ENCODE measurements at places on chromosomes 7 and 10.

DNA sequence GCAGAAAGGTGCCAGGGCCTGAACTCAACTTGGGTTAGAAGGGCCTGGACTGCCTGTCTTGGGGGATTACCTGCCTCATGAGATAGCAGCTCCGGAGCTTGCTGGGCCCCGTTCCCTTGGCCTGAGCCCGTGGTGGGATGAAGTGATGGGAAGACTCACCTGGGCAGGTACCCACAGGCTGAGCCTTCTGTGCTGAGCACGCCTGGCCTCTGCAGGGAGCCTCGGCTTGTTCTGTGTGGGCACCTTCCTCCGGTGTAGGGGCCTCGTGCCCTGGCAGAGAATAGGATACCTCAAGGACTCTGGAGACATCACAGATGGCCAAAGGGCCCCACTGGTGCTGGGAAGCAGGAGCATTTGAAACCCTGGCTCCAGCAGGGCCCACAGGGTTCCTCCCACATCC, 4.5 kb downstream of the ZNF467 start:
- DNase-seq: no peak

- DNase-seq: no peak
These were observed 51.9 kb upstream of the PRKAR1B start for GRCh38 chr7:778968-779451.

DNA sequence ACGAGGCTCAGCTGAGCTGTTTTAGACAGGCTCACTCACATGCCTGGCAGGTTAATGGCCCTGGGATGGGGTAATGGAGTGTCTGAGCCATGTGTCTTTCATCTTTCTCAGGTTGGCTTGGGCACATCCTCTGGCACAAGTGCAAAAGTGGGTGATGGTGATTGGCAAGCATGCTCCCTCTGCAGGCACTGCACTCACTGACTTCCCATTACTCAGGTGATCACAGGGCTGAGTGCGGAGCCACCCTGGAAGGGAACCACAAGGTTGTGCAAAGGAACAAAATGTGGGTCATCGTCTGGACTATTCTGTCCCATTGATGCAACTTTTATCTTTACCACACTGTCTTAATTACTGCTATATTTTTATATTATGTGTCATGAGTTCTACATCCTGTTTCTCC, 244.1 kb upstream of the AKR1E2 start:
- no peak for DNase-seq

DNA sequence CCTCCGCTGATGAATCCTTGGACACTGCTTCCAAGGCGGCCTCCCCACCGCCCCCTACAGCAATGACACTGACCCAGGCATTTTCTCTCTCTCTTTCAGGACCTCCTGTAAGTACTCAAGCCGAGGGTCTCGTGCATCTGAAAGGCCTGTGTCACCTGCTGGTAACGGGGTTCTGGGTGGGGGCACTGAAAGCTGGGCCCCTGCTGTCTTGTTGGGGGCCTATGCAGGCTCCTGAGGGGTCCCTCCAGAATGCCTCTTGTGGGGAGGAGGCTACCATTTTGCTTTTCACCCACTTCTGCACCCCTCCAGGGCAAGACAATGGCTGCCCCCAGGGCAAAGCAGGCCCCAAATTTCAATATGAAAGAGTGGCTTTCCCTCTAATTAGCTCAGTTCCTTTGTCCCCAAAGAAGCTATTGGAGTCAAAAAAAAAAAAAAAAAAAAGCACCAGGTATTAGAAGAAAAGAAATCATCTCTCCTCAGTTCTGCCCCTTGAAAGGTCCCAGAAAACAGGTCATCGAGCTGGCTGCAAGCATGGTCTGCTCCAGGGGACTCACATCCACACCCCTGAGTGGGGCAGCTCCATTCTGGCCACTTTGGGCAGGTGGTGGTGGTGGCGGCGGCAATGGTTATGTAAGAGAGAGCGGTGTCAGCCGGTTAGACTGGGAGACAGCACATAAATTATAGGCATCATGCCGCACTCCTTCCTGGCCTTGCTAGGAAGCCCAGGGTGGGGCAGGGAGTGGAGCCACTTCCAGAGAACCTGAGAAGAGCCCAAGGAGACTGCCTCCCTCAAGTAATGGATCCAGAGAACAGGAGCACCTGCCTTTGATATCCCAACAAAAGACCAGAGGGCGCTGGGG, 66.2 kb downstream of the COL13A1 start:
- no peak for DNase-seq
